Cardiac muscle cell (in vitro differentiated cells and primary cell): ENCODE measurements at places on chromosomes 5 and 9. TPM values are rescaled to one million over a fixed set of nuclear protein-coding genes. Genes with fewer than 3 reads are reported as not detected.

PHYHD1 gene
- 25.3 and 36.6 TPM in 2 replicates for total RNA-seq

PAPPA gene
- 0.80 and 0.81 TPM in 2 replicates for total RNA-seq

PTGER4 gene
- 0.42 and 0.99 TPM in 2 replicates for total RNA-seq

OLFM1 gene
- 2.4 and 6.3 TPM in 2 replicates for total RNA-seq

PIP5KL1 gene
- 0.89 and 1.7 TPM in 2 replicates for total RNA-seq

INSL6 gene
- total RNA-seq = not detected in 2 replicates

C5orf52 gene
- total RNA-seq = not detected in 2 replicates

RAB14 gene
- 16.5 and 17.4 TPM in 2 replicates for total RNA-seq

DNLZ gene
- total RNA-seq = 28.0 and 45.4 TPM in 2 replicates

SH3GL2 gene
- 0.06 and 0.42 TPM in 2 replicates for total RNA-seq
